KG1 (cell line): ENCODE measurements at places on chromosomes 4 and X.

DNA sequence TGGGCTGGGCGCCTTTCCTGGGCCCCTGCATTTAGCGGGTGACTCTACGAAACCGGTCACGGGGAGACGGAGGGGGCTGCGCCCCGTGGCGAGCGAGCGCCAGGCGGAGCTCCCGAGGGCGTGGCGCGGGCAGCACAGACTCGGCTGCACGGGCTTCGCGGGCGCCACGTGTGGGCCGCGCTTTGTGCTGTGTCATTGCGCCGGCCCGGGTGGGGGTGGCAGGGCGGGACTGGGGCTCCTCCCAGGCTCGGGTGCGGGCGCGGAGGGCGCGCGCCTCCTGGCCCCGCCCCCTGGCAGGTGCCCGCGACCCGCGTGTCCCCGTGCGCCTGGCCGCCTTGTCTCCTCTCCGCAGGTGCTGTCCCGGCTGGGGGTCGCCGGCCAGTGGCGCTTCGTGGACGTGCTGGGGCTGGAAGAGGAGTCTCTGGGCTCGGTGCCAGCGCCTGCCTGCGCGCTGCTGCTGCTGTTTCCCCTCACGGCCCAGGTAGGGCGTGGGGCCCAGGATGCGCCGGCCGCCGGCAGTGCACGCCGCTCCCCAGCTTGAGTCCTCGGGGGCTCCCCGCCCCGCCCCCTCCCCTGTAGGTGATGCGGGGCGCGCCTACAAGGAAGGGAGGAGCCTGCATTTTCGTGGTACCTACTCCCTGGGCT, 651 bp downstream of the UCHL1 start:
- no peak for DNase-seq

- no peak for DNase-seq
Measured at GRCh38 chr4:168942985-168943384, 67.1 kb downstream of the CBR4 start.

- DNase-seq: no peak
Measured at GRCh38 chrX:47172549-47172948, 21.1 kb upstream of the UBA1 start.

- DNase-seq: no peak
Measured at GRCh38 chrX:2552621-2553201, 51.9 kb upstream of the DHRSX start.

DNA sequence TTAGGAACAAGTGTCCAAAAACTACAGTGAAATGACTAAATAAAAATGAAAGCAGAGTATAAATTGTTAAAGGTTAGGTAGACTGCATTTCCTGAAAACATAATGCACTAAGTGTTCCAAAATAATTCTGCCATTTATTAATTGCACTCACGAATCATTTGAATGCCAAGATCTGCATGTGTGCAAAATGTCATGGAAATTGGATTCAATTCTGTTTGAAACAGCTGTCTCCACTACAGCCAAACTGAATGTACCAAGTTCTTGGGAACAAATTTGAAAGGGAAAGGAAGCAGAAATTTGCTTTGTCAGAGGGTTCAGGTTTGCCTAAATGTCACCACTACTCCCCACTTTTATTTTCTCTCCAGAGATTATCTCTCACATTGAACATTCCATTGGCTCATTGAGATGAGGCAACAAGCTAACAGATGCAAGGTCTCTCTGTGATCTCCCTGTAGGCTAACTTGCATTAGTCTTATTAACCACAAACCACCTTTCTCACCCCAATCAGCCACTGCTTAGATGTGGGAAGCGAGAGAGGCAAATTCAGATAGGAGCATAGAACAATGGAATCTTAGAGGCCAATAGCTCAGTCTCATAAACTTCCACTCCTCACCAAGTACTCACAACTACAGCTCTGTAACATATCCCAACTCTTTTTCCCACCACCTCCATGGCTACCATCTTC, 226.6 kb downstream of the KDR start:
- DNase-seq: no peak

DNA sequence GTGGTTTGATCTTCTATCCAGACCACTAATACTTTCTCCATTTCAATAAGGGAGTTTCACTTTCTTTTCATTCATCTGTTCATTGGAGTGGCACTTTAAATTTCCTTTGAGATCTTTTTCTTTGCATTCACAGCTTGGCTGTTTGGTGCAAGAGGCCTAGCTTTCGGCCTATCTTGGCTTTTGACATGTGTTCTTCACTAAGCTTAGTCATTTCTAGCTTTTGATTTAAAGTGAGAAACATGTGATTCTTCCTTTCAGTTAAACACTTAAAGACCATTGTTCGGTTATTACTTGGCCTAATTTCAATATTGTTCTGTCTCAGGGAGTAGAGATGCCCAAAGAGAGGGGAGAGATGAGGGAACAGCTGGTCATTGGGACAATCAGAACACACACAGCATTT, 24.3 kb downstream of the CXCL13 start:
- DNase-seq: no peak

DNA sequence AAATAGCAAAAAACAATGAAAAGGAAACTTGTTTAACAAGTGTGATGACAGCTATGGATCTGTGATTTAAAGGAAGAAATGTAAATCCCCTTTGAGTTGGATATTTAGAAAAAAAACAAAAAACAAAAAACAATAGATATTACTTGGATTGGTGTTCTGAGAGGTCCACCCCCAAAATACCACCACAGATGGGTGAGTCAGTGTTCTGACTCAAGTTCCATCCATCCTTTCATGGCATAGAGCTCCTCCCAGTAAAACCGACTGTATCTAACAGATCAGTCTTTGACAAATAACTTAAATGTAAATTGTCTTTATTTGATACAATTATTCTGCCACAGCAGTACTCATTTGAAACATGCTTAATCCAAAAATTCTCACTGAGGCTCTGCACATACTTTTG, 27.4 kb downstream of the TMPRSS11B start:
- DNase-seq: no peak

GRCh38 chr4:110710070-110710469, 87.2 kb upstream of the PITX2 start:
- DNase-seq: no peak

DNA sequence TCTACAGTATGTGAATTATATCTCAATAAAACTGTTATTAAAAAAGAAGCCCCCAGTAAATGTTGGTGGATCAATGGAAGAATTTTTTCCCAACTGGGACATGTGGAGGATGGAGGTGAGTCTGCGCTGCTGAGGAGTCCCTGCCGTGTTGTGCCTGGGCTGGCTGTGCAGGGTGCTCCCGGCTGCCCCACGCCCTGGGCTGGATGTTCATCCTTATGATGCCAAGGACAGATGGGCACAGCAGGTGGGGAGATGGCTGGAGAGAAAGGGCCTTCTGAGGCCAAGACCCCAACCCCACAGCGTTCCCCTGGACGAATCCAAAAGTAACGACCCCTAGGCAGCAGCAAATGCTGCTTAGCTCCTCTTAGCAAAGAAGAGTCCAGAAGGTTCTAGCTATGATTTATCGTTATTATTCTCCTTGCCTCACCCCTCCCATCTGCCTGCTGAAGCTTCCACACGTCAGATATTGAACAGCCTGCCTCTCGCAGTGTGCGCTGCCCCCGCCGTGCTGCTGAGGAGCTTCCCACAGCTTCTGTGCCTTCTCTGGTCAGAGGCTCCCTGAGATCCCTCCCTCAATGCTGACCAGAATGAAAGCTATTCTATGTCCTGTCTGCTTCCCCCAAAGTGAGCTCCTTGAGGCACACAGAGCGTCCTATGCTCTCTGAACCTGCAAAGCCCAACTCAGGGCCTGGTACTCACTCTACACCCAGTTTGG, 26.5 kb downstream of the HMX1 start:
- DNase-seq: no peak

DNA sequence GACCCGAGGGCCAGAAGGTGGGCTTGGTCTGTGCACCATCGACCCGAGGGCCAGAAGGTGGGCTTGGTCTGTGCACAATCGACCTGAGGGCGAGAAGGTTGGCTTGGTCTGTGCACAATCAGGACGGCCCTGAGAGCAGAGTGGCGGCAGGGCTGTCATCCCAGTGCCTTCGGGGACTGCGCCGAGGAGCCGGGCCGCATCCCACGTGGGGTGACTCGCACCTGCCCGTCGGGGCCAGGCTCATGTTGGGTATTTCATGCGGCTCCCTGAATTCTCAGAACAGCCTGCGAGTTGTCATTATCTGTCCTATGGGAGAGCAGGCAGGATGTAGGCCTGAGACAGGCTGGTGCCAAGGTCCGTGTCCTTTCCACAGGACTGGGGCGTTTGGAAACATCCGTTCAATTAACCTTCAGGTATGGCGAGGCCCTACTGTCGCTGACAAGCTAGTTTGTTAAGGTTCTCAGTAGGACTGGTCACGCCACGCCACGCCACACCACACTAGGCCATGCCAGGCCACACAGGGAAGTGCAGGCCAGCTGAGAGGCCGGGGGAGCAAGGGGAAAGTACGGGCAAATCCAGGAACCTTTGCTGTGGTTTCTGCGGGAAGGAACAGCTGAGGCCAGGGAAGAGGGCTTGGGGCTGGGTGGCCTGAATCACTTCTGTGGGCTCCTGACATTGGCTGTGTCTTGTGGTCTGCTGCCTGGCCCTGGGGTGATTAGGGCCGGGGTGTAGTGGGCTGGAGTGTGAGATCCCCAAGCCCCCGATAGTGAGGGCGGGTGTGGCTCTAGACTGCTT, 182.9 kb downstream of the AFAP1 start:
- DNase-seq: no peak

GRCh38 chrX:136211766-136212556, 39.2 kb downstream of the MAP7D3 start:
- DNase-seq: no peak

DNA sequence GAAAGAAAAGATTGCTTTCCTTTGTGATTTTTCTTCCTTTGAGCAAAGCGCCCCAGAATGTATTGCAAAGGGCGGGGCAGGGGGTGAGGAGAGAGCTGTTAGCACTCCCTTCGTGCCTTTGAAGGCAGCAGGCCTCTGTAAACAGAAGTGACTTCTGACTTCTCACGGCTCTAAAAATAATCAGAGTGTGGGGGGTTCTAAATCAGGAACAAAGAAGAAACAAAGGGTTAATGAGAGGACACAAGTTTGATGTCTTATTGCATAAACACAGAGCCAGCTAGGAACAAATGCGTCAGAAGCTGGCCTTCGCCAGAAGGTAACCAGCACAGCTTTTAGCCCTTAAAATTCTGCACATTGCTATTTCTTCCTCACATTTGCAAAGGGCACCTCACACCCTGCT, 626.2 kb downstream of the MID1IP1 start:
- no peak for DNase-seq

DNA sequence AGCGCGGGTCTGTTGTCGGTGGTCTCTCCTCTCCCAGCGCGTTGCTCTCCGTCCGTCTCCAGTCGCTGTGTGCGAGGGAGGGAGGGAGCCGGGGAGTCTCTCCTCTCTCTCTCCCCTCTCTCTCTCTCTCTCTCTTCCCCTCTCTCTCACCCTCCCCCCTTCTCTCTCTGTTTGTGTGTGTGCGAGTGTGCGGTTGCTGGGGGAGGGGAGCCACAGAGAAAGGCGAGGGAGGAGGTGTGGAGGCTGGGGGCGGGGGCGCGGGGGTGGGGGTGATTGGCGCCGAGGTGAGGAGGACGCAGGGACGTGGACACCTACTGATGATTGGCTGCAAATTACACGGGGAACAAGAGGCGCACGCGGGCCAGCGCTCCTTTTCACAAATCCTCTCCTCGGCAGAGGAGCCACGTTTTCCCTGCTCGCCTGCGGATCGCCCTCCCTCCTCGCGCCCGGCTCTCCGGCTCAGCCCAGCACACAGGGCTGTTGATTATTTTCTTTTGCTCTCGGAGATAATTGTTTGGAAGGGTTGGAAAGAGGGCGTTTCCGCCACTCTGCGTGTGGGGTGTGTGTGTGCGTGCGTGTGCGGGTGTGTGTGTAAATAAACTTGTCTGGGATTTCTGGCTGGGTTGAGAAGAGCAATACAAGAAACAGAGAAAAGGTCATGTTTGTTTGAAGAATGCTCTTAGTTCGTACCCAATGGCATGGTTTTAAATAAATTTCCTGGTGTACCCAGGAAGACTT, at the start of gene CXXC4:
Gene CXXC4 (minus strand): TSS at position 73 of the 738 bp plus-strand sequence. CDS start 3,092 bp downstream, outside the sequence.
- no peak for DNase-seq

DNA sequence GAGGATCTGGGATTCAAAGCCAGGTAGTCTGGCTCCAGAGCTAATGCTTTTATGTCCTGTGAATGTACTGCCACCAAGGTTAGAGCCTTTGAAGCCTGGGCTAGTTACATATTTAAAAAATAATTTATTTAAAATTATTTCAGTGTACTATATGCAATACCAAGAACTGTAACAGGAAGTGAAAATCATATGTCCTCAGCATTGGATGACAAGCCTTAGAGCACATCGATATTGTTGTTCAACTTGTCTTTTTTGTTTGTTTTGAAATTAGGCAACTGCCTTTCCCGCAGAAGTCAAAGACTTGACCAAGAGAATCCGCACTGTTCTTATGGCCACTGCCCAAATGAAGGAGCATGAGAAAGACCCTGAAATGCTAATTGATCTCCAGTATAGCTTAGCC, 73.1 kb upstream of the IL13RA1 start:
- DNase-seq: no peak

GRCh38 chr4:7043284-7044136, at the start of gene TADA2B:
Gene TADA2B, plus strand, starts transcription at chr4:7043372. Its CDS starts 208 bp downstream, at chr4:7043580.
- DNase-seq: no peak

- no peak for DNase-seq
Measured at GRCh38 chrX:24999511-24999910, 16.3 kb downstream of the ARX start.

DNA sequence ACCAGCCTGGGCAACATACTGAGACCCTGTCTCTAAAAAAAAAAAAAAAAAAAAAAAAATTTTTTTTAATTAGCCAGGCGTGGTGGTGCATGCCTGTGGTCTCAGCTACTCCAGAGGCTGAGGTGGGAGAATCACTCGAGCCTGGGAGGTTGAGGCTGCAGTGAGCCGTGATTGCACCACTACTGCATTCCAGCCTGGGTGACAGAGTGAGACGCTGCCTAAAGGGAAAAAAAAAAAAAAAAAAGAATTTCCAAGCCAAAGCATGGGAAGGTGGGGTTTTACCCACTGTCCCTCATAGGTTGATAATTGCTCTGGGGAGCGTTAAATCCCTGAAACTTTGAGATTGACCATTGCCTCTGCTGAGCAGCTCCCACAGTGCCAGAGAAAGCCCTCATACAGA, 427.5 kb downstream of the BCOR start:
- DNase-seq: no peak

GRCh38 chr4:184097241-184097605, 120.5 kb downstream of the ENPP6 start:
- no peak for DNase-seq

- DNase-seq: peak; percentile 9
Measured at GRCh38 chrX:9995855-9996339, 28.7 kb downstream of the CLDN34 start.

DNA sequence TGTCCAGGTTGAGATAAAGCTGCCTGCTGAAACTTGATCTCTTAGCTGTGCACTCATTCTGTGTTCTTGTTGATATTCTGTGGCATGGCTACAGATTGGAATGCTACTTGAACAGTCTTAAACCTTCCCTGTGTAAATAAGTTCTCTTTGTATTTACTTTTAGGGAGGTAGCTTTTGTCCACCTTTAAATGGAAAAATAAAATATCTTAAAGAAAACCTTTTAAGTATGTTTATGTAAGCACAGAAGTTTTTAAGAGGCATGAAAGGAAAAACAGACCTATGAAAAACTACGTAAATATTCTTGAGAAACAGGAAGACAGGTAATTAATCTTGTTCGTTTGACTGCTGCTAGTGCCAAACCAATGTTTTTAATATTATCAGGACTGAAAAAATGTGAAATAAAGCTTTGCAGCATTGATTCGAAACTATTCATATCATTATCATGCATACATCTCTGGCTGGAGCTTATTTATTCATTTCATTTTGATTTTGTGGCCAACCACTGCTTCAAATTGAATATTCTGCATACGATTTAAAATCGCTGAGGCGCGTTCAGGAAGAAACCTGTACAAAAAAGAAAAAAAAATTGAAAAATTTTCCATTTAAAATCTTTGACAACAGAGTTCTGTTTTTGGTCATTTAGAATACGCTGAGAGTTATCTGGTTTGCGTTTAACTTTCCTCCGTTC, 17.8 kb downstream of the HSD17B13 start:
- no peak for DNase-seq
